Fibroblast of gingiva (primary cell): ENCODE measurements at places on chromosomes 7 and 10.
A peak's percentile ranks its signal among the peaks of the same experiment; 100 is the strongest.

GRCh38 chr10:119461380-119461779 is 81.1 kb downstream of the RGS10 start:
- no peak for DNase-seq

GRCh38 chr10:92238054-92238585 is 52.8 kb downstream of the CPEB3 start:
- DNase-seq = no peak

GRCh38 chr7:2033586-2034135 is 199.1 kb downstream of the MAD1L1 start:
- no peak for DNase-seq

GRCh38 chr7:64277630-64278029 is 36.1 kb upstream of the ZNF736 start:
- DNase-seq = no peak

GRCh38 chr7:41817386-41817785 is 114.5 kb upstream of the INHBA start:
- DNase-seq = no peak

- DNase-seq = no peak
Observed at GRCh38 chr10:1557081-1557480, 180.2 kb downstream of the ADARB2 start.

GRCh38 chr7:25469669-25470068 is 241.4 kb upstream of the NPVF start:
- no peak for DNase-seq

- DNase-seq = no peak
Observed at GRCh38 chr10:92208736-92209135, 82.1 kb downstream of the CPEB3 start.

DNA sequence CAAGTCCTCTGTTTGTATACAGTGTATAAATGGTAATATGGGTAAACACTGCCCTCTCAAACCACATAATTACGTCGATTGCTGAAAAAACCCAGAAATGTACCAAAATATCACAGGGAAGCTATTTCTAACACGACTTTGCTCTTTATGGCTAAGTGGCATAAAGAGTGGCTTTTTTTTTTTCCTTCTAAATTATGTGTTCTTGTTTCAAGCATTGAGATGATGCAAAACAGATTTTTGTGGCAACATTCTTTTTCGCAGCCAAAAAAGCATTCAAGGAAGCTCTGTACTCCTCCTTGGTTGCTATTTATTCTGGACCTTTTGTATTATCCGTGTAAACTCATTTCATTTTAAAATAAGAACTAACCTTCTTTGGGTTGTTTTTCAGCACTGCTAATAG is 138.9 kb downstream of the VTI1A start:
- peak; percentile 69 for DNase-seq

GRCh38 chr10:75809003-75809402 is 377.6 kb downstream of the LRMDA start:
- no peak for DNase-seq

DNA sequence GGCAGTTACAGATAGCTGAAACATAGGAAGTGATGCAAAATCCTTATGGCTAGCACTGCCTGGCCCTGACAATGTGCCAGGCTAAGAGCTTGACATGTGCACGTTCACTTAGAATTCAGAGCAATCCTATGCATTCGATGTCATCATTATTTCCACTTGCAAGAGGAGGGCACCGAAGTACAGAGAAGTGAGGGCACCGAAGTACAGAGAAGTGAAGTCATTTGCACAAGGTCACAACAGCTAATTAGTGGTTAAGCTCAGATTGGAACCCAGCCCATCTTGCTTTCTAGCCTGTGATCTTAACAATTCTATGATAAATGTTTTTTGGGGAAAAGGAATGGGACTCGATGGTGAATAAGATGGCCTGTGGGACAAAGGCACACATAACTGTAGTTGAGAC is 73.4 kb downstream of the ARHGAP22 start:
- DNase-seq = peak; percentile 41

DNA sequence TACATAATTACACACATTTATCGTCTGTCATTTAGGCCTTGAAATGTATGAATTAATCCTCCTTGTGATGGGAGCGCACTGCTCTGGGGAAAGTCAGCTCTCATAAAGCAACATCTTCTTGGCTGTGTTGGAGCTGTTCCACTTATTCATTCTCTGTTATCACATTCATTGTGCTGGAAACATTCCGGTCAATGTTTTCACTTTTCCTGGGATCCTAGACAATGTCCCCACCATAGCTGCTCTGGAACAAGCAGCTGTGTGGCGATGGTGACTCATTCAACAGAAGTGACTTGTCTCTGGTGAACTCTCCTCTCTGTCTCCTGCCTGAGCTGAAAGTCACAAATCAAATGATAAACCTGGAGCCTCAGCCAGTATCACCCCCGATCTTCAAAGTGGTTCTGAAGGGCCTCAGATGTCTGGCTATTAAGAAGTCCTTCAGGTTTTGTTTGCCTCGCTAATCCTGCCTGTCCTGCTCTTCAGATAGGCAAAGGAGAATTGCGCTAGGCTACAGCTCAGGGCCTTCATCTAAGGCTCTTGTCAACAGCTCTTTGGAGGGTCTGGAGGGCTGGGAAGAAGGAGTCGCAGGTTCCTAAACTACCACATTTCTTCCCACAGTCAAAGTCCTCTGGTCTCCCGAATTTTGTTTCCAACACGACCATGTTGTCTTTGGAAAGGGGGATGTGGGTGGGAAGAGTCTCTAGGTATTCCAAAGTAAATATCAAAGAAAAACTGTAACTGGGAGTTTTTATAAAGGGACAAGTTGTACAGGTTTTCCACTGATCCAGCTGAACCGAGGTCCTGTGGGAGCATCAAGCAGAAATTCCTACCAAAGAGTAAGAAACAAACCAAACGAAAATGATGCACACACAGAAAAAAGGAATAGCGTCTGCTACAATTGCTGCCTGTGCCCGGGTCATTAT is 29.3 kb downstream of the KLF6 start:
- no peak for DNase-seq

- no peak for DNase-seq
Observed at GRCh38 chr7:29424984-29425309, 138.7 kb upstream of the PRR15 start.

- peak; percentile 67 for DNase-seq
Observed at GRCh38 chr10:110420401-110421193, 77.1 kb upstream of the DUSP5 start.

- DNase-seq = no peak
Observed at GRCh38 chr7:130940907-130941306, 206.9 kb upstream of the KLF14 start.

GRCh38 chr10:68166871-68167585 is 57.7 kb downstream of the MYPN start:
- DNase-seq = peak; percentile 32

DNA sequence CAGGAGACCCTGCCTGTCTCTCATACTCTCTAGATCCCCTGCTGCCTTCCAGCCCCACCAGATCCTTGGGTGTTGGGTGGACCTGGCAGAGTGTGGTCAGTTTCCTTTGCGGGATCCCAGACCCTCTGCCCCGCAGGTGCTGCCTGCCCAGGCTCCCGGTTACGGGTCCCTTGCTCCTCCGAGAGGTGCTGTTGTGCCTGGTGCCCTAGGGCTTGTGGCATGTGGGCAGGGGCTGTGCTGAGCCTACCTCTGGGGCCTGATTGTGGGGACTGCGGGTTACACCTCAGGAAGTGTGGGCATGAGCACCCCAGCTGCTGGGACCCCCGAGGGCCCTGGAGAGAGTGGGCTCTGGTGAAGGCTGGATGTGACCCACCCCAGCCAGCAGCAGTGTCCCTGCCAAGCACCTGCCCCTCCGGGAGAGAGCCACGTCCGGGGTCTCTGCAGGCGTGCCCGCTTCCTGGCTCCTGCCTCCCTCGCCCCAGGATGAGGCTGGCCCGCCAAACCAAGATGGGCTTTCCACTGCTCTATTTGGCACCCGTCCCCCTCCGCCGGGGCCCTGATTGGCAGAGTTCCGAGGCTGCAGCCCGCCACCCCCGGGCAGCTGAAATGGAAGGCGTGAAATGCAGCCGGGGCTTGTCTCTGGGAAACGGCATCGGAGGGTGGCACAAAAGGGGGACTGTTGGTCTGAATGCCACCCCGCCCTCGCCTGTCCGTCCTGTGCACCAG is 17.0 kb downstream of the CLIP2 start:
- DNase-seq = no peak

DNA sequence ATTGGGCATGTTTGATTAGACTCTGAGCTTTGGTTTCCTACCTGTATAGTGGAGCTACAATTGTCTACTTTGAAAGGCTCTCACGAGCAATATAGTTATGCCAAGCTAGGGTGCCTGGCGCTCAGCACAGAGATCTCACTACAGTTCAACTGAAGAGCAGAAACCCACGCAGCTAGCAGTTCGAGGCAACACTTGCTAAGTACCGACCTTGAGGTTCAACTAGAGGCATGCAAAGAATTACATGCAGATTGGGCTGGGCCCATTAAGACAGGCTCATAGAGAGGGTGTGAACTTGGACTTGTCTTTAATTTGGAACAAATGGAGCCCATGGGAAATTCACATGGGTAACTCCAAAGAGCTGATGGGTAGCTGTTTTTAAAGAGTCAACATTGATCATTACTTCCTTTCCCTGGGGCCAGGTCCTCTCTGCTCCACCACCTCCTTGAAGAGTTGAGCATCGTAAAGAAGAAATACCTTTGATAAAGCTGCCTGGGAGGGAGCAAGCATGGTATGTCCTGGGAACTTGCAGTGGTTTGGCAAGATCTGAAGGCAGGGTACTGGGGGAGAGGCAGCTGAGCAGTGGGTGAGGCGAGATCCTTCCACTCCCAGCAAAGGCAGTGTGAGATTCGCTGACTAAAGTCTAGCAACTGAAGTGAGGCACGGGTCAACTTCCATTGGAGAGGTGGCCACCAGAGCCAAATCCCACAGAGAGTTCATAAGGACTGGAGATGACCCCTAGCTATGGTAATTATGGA is 25.5 kb upstream of the AFAP1L2 start:
- no peak for DNase-seq

- DNase-seq = peak; percentile 2
Observed at GRCh38 chr7:148095066-148095465, 495.5 kb upstream of the C7orf33 start.

DNA sequence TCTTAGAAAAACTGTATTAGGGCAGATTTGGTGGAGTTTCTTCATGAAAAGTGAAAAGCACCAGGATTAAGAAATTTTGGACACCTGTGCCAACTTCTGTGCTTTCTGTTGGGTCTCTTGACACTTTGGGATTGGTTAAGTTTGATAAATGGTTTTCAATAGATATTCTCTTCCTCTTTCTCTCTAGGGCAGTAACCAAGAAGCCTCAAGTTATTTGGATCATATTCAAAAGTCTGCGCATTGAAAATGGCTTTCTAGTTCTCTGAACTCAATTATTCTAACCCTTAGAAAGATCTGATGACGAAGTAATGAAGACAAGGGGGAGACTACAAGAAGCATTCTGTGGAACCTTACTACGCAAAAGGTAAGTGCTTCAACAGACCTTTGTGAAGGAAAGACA is 144.0 kb upstream of the CCDC6 start:
- DNase-seq = no peak

DNA sequence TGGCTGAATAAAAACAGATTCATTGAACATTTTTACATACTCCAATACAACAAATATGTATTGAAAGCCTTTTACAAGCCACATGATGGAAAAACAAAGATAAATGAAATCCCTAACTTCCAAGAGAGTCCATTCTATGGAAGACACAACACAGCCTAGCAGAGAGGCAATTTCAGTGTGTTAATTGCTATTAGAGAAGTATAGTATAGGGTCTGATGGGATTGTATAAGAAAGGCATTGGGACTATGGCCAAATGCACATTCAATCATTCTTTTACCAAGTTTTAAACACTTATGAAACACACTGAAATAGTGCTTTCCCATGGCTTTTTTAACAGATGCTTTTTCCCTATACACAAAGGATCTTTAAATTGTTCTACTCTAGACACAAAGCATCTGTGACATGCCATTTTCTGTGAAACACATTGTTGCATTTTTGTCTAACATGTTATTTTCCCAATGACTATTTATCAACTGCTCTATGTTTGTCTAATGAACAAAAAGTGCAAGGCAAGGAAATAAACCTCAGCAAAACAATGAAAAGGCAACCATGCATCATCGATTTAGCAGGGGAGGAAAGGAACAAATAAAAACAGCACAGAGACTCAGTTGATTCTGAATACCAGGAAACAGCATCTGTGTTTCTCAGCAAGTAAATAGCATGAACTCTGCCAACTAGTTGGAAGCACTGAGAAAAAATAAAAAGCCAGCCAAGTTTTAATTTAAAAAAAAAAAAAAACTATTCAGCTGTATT is 42.4 kb upstream of the PHYHIPL start:
- no peak for DNase-seq

- DNase-seq = no peak
Observed at GRCh38 chr10:127408112-127408710, 140.9 kb upstream of the NPS start.

DNA sequence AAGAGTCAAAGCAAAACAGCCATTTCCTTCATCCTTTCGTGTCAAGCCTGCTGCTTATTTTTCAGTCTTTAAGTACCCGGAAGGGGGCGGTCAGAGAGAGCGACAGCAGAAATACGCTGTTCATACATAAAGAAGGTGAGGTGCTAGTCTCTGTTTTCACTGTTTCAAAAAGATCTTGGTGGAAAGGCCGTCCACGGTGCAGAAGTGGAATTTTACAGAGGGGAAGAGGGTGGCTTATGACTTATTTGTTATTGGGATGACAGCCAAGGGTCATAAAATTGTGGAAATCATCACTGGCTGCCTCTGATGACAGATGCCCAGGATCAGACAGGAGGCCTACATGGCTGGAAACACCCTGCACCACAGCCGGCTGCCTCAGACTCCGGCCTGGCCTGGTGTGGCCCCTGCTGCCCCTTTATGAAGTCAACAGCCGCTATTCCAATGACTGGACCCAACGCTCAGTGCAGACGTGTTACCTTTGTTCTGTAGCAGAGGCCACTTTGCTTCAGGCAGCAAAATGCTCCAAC is 57.0 kb downstream of the HIPK2 start:
- DNase-seq = no peak
